ENCODE measurements at places on chromosomes 11 and 22.
A peak's percentile ranks its signal among the peaks of the same experiment; 100 is the strongest.

DNA sequence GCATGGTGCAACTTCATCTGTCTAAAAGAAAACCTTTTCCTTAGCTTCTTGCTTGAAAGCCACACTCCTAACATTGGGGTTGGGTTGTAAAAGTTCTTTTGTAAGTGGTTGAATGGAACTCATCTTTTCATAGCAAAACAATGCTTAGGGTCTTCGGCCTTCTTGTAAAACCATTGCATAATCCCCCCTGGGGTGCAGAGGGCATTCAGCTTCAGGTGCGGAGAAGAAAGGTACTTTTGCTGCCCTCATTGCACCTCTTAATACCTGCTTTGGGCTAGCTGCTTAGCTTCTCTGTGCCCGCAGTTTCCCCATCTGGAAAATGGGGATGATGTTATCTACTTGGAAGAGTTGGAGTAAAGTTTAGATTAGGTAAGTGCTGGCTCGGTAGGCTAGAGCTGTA, 10.1 kb downstream of the TEAD1 start:
- DNase-seq: no peak

GRCh38 chr11:110092515-110093406, at the start of gene ZC3H12C:
Gene ZC3H12C, plus strand, starts transcription at chr11:110093392. Its CDS starts 20 bp downstream, at chr11:110093412.
- peak; percentile 62 for DNase-seq

DNA sequence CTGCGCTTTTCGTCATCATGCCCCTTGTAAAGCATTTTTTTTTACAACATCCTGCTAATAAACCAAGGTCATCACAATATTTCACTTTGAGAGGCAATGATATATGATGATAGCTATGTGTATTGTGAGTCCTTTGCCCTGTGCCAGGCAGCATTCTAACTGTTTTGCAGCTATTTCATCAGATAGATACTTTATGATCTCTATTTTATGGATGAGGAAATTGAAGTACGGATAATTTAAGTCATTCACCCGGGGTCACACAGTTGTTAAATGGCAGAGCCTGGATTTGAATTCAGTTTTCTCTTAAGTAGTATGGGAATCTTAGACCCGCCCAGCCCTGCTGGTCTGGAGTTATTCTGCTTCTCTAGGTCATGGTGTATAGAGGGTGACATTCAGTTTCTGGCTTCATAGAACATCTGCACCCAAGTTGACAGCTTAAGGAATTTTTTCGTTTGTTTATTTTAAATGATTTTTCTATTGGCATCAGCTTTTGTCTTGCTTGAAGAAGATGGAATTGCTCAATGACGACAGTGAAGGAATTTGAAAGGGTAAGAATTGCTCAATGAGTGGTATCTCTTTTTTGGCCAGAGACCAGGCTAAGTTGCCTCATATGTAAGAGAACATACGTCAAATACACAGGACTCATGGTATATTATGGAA, 926 bp downstream of the PRR5L start:
- DNase-seq: no peak

- no peak for DNase-seq
These were observed 13.2 kb upstream of the PAFAH1B2 start for GRCh38 chr11:117130879-117131278.

GRCh38 chr11:125975634-125976033, 29.8 kb downstream of the VSIG10L2 start:
- no peak for DNase-seq

DNA sequence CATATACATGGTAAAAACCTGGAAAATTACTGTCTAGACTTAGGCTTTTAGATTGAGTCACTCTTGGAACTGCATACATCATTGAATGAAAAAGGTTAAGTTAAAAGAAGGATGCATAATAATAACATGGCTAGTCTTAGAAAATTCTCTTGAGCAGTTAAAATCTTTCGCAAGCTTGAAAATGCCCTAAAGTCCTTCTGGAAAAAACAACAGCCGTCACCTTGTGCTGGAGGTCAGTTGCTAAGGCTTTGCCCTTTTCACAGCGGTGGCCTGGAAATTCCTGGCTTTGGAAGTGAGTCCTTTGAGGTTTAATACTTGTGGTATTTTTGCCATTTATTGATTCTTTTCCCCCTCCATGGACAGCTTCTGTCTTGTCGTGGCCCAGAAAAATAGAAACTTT, 17.4 kb upstream of the FBLN1 start:
- DNase-seq: no peak

GRCh38 chr11:134425413-134425812, 13.4 kb upstream of the B3GAT1 start:
- DNase-seq: no peak

- no peak for DNase-seq
These were observed 18.8 kb upstream of the PRSS23 start for GRCh38 chr11:86781546-86781945.

DNA sequence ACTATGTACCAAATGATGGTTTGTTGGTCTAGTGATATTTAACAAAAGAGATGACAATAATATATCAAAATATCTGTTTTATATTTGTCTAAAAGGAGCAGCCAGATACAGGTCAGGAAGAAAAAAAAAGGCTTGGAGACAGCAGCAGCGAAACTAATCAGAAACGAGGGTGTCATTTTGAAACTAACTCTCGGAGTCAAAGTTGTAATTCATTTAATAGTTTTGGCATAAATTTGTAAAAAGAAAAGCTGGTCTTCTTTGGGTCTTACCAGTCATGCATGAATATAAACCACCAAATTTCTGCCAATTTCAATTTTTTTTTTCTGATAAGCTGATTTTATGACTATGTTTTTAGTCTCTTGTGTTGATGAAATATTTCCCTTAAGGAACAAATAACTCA, 25.5 kb downstream of the NPAT start:
- no peak for DNase-seq

DNA sequence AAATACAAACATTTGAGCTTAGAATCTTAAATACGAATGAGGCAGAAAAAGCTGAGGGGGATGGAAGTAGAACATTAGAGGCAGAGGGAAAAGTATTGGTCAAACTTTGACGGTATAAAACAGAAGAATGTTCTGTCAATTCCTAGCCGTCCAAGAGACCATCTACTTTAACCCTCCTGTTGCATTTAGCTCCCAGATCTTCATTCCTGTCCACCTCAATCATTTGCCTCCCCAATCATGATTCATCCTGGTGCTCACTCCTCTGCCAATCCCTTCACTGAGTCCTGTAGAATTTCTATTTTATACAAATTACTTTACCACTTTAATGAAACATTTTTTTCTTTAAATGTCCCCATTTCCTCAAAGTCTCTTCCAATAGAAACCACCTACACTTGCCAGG, 28.2 kb downstream of the C2CD3 start:
- no peak for DNase-seq

- DNase-seq: peak; percentile 10
These were observed 20.9 kb downstream of the INCENP start for GRCh38 chr11:62144641-62145255.

DNA sequence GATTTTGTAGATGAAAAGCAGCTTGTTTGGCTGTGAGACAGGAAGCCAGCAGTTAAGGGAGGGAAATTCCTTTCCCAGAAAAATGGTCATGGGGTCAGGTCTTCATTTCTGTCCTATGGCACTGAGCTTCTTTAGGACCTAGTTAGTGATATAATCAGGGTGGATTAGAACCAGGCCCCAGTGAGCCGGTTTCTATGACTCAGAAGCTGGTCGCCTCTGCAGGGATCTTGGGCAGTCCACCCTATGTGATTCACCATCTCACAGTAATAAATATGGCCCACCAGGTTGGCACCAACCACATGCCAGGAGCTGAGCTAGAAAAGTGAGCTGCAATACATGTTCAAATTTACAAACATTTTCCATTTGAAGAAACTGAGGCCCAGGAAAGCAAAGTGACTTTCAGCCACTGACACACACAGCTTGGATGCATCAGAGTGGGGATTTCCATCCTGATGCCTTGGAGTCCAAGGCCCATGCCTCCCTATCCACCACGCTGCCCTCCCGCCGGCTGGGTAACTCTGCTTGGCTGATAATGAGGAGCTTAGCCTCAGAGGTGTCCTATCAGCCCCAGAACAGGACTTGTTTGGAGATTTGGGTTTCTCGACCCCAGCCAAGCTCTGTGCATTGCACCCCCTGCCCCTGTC, 42.0 kb downstream of the CD82 start:
- peak; percentile 47 for DNase-seq

DNA sequence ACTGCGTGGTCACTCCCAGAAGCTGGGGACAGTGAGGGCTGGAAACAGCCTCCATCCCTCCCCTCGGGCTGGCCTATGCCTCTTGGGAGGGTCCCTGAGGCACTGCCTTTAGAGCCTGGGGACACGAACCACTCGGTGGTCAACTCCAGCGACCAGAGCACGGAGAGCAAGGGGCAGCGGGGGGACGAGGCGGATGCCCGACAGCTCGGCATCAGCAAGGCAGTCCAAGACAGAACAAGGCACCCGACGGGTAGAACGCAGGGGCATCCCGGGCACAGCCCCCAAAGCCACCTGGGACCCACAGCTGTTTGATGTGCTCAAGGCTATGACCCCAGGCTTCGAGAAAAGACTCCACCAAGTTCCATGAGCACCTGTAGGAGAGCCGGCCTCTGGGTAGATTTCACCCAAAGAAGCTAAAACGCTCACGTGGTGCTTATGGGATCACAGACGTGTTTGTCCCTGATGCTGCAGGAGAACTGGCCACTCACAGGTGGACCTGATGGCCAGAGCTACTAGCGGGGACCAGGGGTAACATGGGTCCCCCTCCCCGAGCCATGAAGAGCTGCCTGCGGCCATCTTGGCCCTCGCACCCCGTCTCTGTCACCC, 510 bp upstream of the LSP1 start:
- DNase-seq: no peak

GRCh38 chr11:57681168-57681567, 13.3 kb downstream of the ZDHHC5 start:
- DNase-seq: no peak

DNA sequence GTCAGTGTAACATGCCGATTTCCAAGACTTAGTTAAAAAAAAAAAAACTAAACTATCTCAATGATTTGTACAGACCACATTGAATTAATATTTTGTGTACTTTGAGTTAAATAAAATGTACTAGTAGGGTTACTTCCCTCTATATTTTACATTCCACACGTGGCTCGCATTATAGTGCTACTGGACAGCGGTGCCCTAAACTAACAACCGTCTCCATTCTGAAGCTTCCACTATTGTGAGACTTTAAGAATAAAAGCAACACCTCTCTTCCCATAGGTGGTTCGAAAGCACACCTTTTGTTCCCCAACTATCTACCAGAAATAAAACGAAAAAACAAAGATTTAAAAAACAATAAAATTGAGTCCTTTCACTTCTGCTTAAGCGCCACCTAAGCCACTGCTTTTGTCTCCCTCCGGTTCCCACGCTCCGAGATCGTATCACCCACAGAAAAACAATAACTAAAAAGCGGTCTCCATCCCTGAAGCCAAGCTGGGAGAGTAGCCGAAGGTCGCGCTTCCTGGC, 380 bp upstream of the TTC17 start:
- DNase-seq: no peak

GRCh38 chr22:46578824-46579561, 41.2 kb upstream of the GRAMD4 start:
- no peak for DNase-seq

- peak; percentile 44 for DNase-seq
These were observed 420.7 kb upstream of the CADM1 start for GRCh38 chr11:115924744-115925567.

DNA sequence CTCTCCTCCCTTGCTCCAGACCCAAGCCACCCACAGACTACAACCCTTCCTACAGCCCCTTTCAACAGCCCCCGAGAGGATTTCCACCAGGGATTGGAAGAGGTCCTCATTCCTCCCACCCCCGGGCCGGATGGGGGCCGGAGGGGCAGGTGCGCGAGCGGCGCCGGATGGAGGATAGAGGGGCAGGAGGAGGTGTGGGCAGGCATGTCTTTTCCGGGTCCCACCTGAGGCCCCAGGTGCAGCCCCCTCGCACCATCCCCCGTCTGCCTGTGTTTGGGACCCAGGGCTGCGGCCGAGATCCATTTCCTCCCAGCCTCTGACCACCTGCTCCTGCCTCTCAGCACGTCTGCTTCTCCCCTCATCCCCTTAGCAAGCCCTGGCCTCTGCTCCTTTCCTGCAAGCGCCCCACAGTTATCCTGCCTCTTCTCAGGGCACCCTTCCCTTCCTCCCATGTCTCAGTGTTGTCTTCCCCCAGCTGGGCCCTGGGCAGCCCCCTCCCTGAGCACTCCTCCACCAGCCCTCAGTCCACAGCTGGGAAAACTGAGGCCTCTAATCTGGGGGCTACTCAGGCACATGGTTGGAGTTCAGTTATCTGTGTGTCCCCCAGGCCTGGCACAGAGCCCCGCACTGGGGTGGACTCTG, 19.3 kb upstream of the CBX7 start:
- no peak for DNase-seq

GRCh38 chr11:76863196-76863777, 2.6 kb downstream of the ACER3 start:
- DNase-seq: no peak

DNA sequence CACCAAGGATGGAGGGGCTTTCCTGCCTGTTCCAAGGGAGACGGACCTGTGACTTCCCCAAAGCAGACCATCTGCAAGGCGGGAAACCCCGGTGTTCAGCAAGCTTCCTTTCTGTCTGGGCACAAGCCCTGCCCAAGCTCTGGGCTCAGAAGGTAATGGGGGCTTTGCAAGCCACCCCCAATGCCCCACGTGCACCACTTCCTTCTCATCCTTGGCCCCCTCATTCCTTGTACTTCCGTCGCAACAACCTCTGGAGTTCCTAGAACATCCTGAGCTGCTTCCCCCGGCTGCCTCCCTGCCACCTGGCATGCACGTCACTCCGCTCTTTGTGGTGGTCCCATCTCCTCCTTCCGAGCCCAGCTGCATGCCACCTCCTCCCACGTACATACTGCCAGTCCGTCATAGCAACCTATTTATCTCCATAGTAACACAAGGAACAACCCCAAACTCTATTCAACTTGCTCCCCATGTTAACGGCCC, 3.9 kb downstream of the MYEOV start:
- peak; percentile 58 for DNase-seq

GRCh38 chr11:122979103-122979814, 2.4 kb downstream of the BSX start:
- DNase-seq: no peak

GRCh38 chr11:132818951-132819350, 713.4 kb downstream of the OPCML start:
- DNase-seq: no peak

GRCh38 chr22:34055525-34056200, 135.4 kb upstream of the LARGE1 start:
- DNase-seq: no peak

GRCh38 chr11:133515107-133515506, 17.2 kb downstream of the OPCML start:
- no peak for DNase-seq

GRCh38 chr11:129242855-129243254, 50.7 kb upstream of the ARHGAP32 start:
- no peak for DNase-seq

DNA sequence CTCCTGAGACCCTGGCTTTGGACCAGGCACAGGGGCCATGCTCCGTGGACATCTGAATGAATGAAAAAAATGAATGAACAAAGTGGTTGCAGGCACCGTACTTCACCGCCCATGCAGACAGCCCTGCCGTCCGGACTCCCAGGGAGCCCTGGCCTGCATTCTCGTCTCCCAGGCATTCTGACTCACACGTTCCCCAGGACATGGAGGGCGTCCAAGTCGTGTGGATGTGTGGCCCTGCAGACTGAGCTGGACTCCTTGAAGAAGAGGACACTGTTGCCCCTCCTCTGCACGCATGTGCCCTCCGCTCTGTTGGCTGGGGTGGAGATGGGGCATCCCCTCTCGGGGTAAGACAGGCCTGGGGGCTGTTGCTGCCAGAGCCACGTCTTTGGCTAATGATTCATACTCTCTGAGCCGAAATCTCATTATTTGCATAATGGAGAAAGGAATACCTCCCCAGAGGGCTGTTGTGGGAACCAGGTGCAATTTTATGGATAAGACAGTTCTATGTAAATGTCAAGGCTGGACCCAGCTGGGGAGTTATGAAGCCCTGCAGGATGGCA, 49.7 kb downstream of the RTL6 start:
- DNase-seq: no peak

Data from stimulated activated CD8-positive, alpha-beta memory T cell treated with anti-CD3 and anti-CD28 coated beads, Interleukin-4, amount 100 ng/mL, for 48 hours (primary cell).